ENCODE measurements at places on chromosomes 4 and X.

- no peak for DNase-seq
- H3K27ac ChIP-seq: no peak overlapping the region
- H3K36me3 ChIP-seq: peaks cover 22% of the 10 kb centered on the region
These were observed 20.3 kb downstream of the KLF3 start for GRCh38 chr4:38684271-38684670.

DNA sequence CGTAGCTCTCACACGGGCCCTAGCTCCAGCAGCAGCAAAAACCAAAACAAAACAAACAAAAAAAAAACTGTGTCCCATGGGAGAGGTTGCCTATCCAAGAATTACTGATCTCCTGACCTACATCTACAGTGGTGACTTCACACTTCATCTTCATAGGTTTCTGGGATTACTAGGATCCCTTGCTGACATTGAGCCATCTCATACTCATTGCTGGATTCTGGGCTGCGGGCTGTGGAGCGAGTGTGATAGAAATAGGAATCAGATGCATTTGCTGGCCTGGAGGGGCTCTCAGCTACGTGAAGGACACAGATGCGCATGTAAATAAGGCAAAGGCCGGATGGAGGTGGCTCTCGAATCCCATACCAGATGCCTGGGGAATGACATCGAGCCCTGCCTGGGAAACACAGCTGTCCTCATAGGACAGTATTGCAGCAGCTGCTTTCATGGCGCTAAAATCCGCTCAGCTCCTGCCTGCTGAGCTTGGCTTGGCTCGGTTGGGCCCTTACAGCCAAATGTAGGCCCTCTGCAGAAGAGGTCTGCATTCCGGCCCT, 41.7 kb downstream of the CNGA2 start:
- H3K4me1 ChIP-seq: no peaks in the 10 kb centered on the region
- no peaks in the 10 kb centered on the region for H3K27me3 ChIP-seq
- H3K27ac ChIP-seq: no peak overlapping the region
- H3K4me3 ChIP-seq: no peak overlapping the region
- no peak for DNase-seq

DNA sequence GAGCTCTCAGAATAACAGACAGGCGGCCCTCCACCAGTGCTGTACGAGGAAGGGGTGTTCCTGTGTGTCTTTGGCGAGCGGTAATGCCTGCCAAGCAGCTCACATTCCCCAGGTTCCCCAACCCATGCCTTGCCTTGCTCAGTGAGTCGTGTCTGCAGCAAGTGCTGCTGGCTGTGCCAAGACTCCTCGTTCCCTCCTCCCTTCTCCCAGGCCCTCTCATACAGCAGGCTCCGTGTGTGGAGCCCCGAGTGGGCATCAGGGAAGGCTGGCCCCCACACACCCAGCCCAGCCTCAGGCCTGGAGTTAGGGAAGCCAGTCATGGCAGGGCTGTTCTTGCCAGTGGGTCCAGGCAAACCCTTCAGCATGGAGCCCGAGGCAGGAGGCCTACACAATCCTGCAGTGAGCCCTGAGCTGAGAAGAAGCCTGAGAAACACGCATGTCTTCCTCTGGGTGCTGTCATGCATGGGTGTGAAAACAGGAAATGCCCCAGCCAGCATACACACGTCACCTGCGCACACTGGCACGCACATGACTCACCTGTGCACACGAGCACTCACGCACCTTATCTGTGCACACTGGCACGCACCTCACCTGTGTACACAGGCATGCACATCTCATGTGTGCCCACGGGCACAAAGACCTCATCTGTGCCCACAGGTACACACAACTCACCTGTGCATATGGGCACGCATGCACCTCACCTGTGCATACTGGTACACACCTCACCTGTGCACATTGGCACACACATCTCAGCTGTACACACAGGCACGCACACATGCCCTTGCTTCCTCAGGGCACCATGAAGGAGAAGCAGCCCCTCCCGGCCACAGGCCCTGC, 238.7 kb downstream of the DHRSX start:
- no peak overlapping the region for H3K27ac ChIP-seq
- no peak overlapping the region for H3K4me3 ChIP-seq
- H3K36me3 ChIP-seq: peaks cover 12% of the 10 kb centered on the region
- no peaks in the 10 kb centered on the region for H3K27me3 ChIP-seq

GRCh38 chr4:174365018-174365587, 81.4 kb downstream of the CEP44 start:
- no peak overlapping the region for H3K4me3 ChIP-seq
- no peaks in the 10 kb centered on the region for H3K27me3 ChIP-seq
- no peaks in the 10 kb centered on the region for H3K36me3 ChIP-seq
- no peak for DNase-seq
- no peaks in the 10 kb centered on the region for H3K4me1 ChIP-seq

- H3K27ac ChIP-seq: no peak overlapping the region
- no peaks in the 10 kb centered on the region for H3K27me3 ChIP-seq
- no peak for DNase-seq
- H3K36me3 ChIP-seq: no peaks in the 10 kb centered on the region
- H3K4me1 ChIP-seq: no peaks in the 10 kb centered on the region
- no peak overlapping the region for H3K4me3 ChIP-seq
These were observed 125.0 kb downstream of the BMPR1B start for GRCh38 chr4:94882756-94883155.

DNA sequence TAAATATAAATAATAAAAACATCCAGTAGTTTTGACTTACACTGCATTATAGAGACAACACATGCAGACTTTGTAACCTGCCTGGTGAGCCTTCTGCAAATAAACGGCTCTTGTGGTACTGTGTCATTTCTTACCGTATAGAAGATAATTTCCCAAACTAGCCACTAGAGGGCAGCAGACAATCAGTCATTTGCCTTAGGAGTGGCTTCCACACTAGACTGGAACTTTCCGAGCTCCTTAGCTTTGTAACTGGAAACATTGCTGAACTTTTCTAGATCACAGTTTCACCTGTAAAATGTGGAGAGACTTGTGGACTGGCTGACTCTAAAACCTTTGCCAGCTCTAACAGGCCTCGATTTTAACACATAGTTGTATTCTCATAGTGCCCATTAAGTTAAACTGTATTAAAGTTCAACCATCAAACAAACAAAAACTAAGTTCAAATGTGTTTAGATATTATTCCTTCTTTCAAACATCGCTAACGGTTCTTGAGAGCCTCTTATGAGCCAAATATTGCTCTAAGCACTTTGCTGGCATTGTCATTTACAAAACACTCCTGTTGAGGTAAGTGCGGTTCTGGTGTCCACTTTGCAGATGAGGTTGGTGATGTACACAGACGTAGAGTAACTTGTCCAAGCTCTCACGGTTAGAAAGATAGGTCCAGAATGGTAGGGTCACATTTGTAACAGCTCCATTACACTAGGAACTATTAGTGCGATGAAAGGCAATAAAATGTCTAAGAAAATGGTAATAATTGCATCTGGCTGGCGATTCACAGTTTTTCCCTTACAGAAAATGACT, 345.5 kb downstream of the ANK2 start:
- no peak overlapping the region for H3K4me3 ChIP-seq
- H3K36me3 ChIP-seq: no peaks in the 10 kb centered on the region
- no peaks in the 10 kb centered on the region for H3K27me3 ChIP-seq
- H3K27ac ChIP-seq: no peak overlapping the region

GRCh38 chrX:53795576-53795975, 109.1 kb upstream of the HUWE1 start:
- no peaks in the 10 kb centered on the region for H3K4me1 ChIP-seq
- no peak for DNase-seq
- H3K36me3 ChIP-seq: no peaks in the 10 kb centered on the region
- H3K27ac ChIP-seq: no peak overlapping the region

DNA sequence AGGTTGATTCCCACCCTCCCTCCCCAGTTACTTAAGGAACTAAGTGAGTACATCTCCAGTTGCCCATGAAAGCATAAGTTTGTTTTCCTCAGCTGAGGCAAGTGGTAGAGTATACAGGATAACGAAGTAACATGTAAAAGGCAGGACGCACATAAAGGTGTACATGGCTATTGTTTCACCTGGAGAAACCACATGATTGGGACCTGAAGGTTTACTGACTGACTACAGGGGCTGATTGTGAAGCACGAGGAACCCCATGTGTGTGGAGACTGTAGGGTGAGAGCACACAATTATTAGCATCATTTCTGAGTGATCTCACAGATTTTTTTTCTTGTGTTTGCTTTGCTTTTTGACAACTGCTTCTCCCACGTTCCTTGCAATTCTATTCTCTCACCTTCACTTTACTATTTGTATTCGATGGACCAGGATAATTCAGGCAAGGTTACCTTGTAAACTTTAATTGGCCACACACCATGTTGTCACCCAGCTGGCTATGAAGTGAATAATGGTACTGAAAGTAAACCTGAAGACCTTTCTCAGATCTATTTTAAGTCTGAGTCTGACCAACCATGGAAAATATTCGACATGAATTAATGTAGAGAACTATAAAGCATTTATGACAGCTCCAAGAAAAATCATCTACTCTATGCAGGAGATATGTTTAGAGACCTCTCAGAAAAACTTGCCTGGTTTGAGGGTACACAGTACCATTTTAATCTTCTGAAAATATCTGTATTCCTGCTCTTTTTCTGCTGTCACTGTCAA, 102.5 kb upstream of the MYOZ2 start:
- H3K4me1 ChIP-seq: no peaks in the 10 kb centered on the region
- no peaks in the 10 kb centered on the region for H3K36me3 ChIP-seq
- H3K27ac ChIP-seq: no peak overlapping the region
- H3K4me3 ChIP-seq: no peak overlapping the region
- no peaks in the 10 kb centered on the region for H3K27me3 ChIP-seq

DNA sequence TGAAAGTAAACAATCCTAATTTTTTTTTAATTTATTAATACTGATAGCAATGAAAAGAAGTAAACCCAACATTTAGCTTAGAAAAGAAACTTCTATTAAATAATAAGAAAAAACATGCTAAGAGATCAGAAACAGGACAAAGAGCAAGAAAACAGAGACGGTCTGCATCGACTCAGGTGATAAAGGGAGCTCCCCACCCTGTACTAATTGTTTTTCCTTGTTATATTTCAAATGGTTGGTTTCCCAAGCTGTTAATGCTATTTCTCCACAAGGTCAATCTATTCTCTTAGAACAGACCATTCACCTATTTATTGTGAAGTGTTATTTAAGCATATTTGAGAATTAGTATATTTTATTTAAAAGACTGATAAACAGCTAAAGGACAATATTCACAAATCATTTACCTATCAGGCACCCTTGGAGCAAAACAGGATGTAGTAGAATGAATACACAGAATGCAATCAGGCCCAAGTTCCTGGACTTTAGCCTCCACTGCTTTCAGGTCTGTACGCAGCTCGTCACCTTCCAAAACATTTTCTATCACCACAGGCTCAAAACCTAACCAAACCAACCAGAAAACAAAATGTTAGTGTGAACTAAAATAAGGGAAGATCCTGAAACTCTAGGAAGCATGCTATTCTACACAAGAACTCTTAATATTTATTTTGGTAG, 5.5 kb downstream of the SEPSECS start:
- no peak overlapping the region for H3K27ac ChIP-seq
- H3K4me3 ChIP-seq: no peak overlapping the region
- DNase-seq: no peak
- no peaks in the 10 kb centered on the region for H3K27me3 ChIP-seq

- peaks cover 5% of the 10 kb centered on the region for H3K36me3 ChIP-seq
- H3K27me3 ChIP-seq: no peaks in the 10 kb centered on the region
- H3K27ac ChIP-seq: no peak overlapping the region
- no peaks in the 10 kb centered on the region for H3K4me1 ChIP-seq
These were observed 61.7 kb downstream of the GPR82 start for GRCh38 chrX:41785685-41786084.

GRCh38 chrX:65480960-65481359, 53.6 kb downstream of the LAS1L start:
- H3K27me3 ChIP-seq: no peaks in the 10 kb centered on the region
- H3K4me1 ChIP-seq: no peaks in the 10 kb centered on the region
- no peaks in the 10 kb centered on the region for H3K36me3 ChIP-seq

DNA sequence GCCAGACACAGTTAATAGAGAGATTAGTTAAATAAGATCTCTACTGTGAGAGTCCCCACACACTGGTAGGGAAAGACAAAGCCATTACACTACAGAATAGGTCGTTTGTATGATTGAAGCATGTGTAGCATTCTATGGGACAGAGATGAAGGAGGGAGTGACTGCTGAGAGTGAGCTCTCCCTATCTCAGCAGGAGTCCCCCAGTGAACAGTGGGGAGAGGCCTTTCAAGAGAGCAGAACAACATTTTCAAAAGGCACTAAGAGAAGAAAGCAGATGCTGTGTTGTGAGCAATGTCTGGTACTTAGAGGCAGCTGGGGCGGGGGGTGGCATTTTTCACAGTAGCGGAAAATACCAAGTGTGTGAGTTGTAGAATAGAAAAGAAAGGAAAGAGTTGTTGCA, 413.6 kb downstream of the AFF2 start:
- H3K4me1 ChIP-seq: no peaks in the 10 kb centered on the region
- no peak overlapping the region for H3K4me3 ChIP-seq
- H3K27me3 ChIP-seq: no peaks in the 10 kb centered on the region
- DNase-seq: no peak

DNA sequence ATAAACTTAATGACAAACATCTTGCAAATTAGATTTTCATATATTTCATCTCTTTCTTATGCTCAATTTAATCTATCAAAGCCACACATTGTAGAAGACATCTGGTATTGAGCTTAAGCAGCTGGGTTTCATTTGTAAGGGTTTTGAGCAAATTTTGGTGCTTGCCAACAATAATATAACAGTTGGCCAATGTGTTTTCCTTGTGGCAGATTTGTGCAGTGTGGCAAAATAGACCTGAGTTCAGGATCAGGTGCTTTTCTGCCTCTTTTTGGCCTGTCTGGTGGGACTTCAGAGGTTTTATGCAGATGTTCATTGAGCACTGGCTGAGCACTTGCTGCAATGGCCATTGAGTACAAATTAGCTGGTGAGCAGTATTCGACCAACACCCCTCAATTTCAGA, 301.9 kb downstream of the BMPR1B start:
- H3K27ac ChIP-seq: no peak overlapping the region
- no peaks in the 10 kb centered on the region for H3K27me3 ChIP-seq
- H3K36me3 ChIP-seq: no peaks in the 10 kb centered on the region
- DNase-seq: no peak
- no peak overlapping the region for H3K4me3 ChIP-seq

- H3K27me3 ChIP-seq: no peaks in the 10 kb centered on the region
- H3K4me3 ChIP-seq: no peak overlapping the region
- no peak for DNase-seq
- H3K36me3 ChIP-seq: no peaks in the 10 kb centered on the region
- no peaks in the 10 kb centered on the region for H3K4me1 ChIP-seq
These were observed 7.9 kb upstream of the AMBN start for GRCh38 chr4:70583952-70584834.

- no peaks in the 10 kb centered on the region for H3K36me3 ChIP-seq
- H3K27ac ChIP-seq: no peak overlapping the region
- H3K27me3 ChIP-seq: no peaks in the 10 kb centered on the region
- no peak overlapping the region for H3K4me3 ChIP-seq
- H3K4me1 ChIP-seq: no peaks in the 10 kb centered on the region
These were observed 16.3 kb downstream of the CLDN34 start for GRCh38 chrX:9983441-9983840.

All from effector memory CD4-positive, alpha-beta T cell (primary cell).